ENCODE measurements at places on chromosomes 11 and 22. TPM values are rescaled to one million over a fixed set of nuclear protein-coding genes. Genes with fewer than 3 reads are reported as not detected.
A peak's percentile ranks its signal among the peaks of the same experiment; 100 is the strongest.

C22orf15 gene
- total RNA-seq = 0.99 TPM

TSG101 gene
- total RNA-seq = 33.1 TPM

GDPD4 gene
- not detected for total RNA-seq

SCN4B gene
- 0.10 TPM for total RNA-seq

OSBP2 gene
- total RNA-seq = 1.1 TPM

APLNR gene
- not detected for total RNA-seq

GRCh38 chr22:45738206-45738605 lies 66.6 kb downstream of the ATXN10 start:
- H3K27me3 ChIP-seq = no peaks in the 10 kb centered on the region
- H3K36me3 ChIP-seq = peaks cover 44% of the 10 kb centered on the region
- no peak overlapping the region for H3K4me3 ChIP-seq
- H3K4me1 ChIP-seq = no peaks in the 10 kb centered on the region

DNA sequence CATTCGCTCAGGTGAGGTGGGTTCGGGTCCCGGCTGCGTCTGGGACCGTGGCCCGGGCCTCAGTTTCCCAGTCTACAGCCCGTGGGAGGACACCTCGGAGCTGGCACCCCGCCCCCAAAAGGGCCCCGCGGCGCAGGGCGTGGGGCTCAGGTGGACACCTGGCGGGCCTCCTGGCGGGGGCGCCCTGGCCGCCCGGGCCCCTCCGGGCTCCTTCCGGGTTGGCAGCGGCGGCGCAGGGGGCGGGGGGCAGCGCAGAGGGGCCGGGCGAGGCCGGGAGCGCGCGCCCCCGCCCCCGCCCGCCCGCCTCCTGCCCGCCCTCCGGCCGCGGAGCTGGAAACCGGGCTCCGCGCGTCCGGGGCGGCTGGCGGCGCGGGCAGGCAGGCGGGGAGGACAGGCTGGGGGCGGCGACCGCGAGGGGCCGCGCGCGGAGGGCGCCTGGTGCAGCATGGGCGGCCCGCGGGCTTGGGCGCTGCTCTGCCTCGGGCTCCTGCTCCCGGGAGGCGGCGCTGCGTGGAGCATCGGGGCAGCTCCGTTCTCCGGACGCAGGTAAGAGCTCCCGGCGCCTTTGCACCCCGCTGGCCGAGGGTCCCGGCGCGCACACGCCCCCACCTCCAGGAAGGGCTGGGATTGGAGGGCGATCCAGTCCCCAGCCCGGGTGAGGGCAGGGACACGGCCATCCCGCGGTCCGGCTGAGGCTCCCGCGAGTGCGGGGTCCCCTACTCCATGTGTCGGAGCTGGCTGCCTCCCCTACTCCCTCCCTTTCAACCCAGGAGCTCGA lies at the start of gene EMID1:
Gene EMID1 (plus strand): TSS at position 303 of the 778 bp plus-strand sequence. CDS start 143 bp downstream, at position 446.
- no peak within 1 kb of the TSS for H3K4me3 ChIP-seq
- no peak for DNase-seq
- H3K27me3 ChIP-seq = peaks cover 42% of the 10 kb centered on the region
- H3K36me3 ChIP-seq = no peaks in the 10 kb centered on the region
- no peak within 1 kb of the TSS for H3K27ac ChIP-seq

DNA sequence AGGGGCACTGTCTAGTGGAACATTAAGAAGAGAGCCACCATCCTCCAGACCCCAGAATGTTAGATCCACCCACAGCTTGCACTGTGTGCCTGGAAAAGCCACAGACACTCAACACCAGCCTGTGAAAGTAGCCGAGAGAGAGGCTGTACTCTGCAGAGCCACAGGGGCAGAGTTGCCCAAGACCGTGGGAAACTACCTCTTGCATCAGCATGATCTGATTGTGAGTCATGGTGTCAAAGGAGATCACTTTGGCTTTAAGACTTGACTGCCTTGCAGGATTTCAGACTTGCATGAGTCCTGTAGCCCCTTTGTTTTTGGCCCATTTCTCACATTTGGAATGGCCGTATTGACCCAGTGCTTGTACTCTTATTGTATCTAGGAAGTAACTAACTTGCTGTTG lies 115.9 kb upstream of the CCDC179 start:
- no peak for DNase-seq
- no peaks in the 10 kb centered on the region for H3K27me3 ChIP-seq

DNA sequence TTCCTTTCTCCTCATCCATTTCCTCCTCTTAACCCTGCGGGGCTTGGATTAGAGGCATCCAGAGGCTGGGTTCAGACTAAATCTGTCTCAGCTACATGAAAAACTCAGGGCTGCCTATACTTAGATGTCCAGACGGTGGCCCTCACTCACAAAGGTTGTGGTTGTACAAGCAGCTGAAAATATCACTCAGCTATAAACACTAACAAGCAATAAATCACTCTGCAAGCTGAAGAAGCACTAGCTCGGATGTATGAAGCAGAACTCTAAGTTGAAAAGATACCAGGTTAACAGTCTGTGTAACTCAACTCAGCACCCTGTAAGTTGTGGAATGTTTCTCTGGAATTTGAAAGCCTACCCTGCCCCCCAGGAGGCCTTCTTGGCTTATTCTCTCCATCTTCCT lies 82.9 kb downstream of the EXT2 start:
- DNase-seq = no peak
- no peaks in the 10 kb centered on the region for H3K36me3 ChIP-seq
- no peak overlapping the region for H3K4me3 ChIP-seq
- H3K27ac ChIP-seq = no peak overlapping the region
- H3K27me3 ChIP-seq = no peaks in the 10 kb centered on the region

- H3K27ac ChIP-seq = no peak overlapping the region
- H3K27me3 ChIP-seq = no peaks in the 10 kb centered on the region
- DNase-seq = no peak
- no peak overlapping the region for H3K4me3 ChIP-seq
These were observed 49.5 kb downstream of the POLD3 start for GRCh38 chr11:74641905-74642304.

- no peak overlapping the region for H3K4me3 ChIP-seq
- H3K36me3 ChIP-seq = no peaks in the 10 kb centered on the region
- peaks cover 12% of the 10 kb centered on the region for H3K27me3 ChIP-seq
- H3K4me1 ChIP-seq = no peaks in the 10 kb centered on the region
- no peak overlapping the region for H3K27ac ChIP-seq
- no peak for DNase-seq
These were observed 112.4 kb downstream of the PDE2A start for GRCh38 chr11:72561856-72562255.

GRCh38 chr22:39094717-39095389 lies 2.2 kb upstream of the APOBEC3H start:
- no peaks in the 10 kb centered on the region for H3K27me3 ChIP-seq
- DNase-seq = peak; percentile 59
- peak overlapping the region; percentile 10 for H3K4me3 ChIP-seq
- peaks cover 15% of the 10 kb centered on the region for H3K36me3 ChIP-seq
- peaks cover 95% of the 10 kb centered on the region for H3K4me1 ChIP-seq

- H3K27me3 ChIP-seq = no peaks in the 10 kb centered on the region
- peaks cover 7% of the 10 kb centered on the region for H3K4me1 ChIP-seq
- H3K27ac ChIP-seq = no peak overlapping the region
- no peak overlapping the region for H3K4me3 ChIP-seq
These were observed 6.8 kb downstream of the RNF214 start for GRCh38 chr11:117239295-117239694.

DNA sequence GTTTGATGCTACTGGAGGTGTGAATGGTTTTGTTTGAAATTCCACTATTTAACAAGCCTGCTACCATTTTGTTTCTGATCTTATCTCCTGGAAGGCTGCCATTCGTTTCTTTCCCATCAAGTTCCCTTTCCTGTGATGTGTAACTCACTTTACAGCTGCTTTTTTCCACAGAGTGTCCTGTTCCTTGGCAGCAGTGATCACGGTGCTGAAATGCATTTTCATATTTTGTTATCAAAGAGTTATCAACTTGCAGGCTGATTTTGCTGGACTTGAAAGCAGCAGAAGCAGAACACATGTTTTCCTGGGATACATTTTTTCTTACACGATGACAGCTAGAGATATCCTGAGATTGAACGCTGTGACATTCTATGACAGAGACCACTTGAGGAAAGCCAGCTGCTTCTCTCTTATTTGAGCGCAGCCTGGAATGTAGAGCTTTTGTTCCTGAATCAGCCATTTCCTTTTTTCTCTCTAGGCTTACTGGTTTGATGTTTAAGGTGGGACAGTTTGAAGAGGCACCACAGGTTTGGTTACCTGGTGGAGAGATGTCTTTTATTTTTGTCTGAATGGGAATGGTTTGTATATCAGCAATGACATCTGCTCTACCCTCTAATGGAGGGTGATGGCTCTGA lies 34.7 kb downstream of the PRR14L start:
- no peaks in the 10 kb centered on the region for H3K27me3 ChIP-seq
- no peak overlapping the region for H3K4me3 ChIP-seq
- peak overlapping the region; percentile 38 for H3K27ac ChIP-seq
- H3K36me3 ChIP-seq = peaks cover 54% of the 10 kb centered on the region
- no peaks in the 10 kb centered on the region for H3K4me1 ChIP-seq
- no peak for DNase-seq

- H3K27me3 ChIP-seq = no peaks in the 10 kb centered on the region
- no peak overlapping the region for H3K4me3 ChIP-seq
- no peaks in the 10 kb centered on the region for H3K4me1 ChIP-seq
- H3K36me3 ChIP-seq = no peaks in the 10 kb centered on the region
These were observed 1314.0 kb downstream of the JRKL start for GRCh38 chr11:97703851-97704250.

- no peaks in the 10 kb centered on the region for H3K36me3 ChIP-seq
- H3K27me3 ChIP-seq = peaks cover 73% of the 10 kb centered on the region
- H3K4me1 ChIP-seq = peaks cover 22% of the 10 kb centered on the region
- H3K4me3 ChIP-seq = no peak overlapping the region
- DNase-seq = no peak
- H3K27ac ChIP-seq = no peak overlapping the region
These were observed 4.0 kb downstream of the LRP4 start for GRCh38 chr11:46914363-46914762.

DNA sequence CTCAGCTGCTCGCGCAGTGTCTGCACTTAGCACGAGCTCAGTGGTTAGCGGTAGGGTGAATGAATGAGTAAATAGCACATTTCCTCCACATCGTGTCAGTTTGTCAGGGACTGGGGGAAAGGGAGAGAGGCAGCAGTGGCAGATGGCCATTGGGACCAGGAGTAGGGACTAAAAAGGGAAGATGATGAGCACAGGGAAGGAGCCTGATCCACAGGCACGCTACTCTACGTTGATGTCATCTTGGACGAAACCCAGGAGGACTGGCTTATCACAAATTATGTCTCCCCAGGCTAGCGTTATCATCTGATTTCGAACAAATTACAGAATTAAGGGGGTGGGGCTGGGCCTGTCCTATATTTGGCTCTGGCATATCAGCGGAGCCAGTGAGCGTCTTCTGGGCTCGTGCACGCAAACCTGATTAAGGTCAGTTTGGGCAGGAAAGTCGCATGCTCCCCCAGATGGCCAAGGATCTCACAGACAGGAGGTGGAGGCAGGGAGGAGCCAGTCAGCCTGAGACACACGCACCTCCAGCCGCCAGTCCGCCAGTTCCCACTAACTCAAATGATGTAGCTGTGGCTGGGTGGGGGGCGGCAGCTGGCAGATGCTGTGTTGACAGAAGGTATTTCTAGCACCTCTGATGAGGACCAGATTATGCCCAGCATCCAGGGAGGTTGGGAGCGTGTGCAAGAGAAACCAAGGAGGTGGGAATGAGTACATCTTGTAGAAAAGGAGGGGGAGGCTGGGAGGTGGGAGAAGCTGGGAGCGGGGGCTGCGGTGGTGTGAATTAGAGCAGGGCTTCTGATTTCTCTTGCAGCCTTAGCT lies 97.4 kb upstream of the PRDM11 start:
- H3K4me1 ChIP-seq = peaks cover 4% of the 10 kb centered on the region
- H3K27ac ChIP-seq = no peak overlapping the region
- H3K4me3 ChIP-seq = no peak overlapping the region
- no peak for DNase-seq
- no peaks in the 10 kb centered on the region for H3K27me3 ChIP-seq

DNA sequence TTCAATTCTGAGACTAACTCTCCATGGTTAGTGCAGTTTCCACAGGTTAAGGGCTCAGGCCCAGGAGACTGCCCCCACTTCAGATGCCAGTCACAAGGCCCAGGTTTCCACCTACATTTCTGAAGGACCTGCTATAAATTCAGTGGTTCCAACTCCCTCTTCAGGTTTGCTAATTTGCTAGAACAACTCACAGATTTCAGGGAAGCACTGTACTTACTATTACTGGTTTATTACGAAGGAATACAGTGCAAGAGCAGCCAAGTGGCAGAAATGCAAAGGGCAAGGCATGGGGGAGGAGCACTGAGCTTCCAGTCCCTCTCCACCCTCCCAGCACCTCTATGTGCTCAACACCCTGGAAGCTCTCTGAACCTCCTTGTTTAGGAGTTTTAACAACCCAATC lies 39.3 kb upstream of the SPON1 start:
- H3K4me3 ChIP-seq = peak overlapping the region; percentile 66
- DNase-seq = no peak
- peak overlapping the region; percentile 99 for H3K27ac ChIP-seq
- peaks cover 38% of the 10 kb centered on the region for H3K36me3 ChIP-seq
- H3K27me3 ChIP-seq = peaks cover 8% of the 10 kb centered on the region

GRCh38 chr11:112012874-112013273 lies 12.3 kb upstream of the DLAT start:
- H3K27ac ChIP-seq = no peak overlapping the region
- DNase-seq = no peak
- H3K27me3 ChIP-seq = peaks cover 25% of the 10 kb centered on the region
- no peaks in the 10 kb centered on the region for H3K36me3 ChIP-seq

DNA sequence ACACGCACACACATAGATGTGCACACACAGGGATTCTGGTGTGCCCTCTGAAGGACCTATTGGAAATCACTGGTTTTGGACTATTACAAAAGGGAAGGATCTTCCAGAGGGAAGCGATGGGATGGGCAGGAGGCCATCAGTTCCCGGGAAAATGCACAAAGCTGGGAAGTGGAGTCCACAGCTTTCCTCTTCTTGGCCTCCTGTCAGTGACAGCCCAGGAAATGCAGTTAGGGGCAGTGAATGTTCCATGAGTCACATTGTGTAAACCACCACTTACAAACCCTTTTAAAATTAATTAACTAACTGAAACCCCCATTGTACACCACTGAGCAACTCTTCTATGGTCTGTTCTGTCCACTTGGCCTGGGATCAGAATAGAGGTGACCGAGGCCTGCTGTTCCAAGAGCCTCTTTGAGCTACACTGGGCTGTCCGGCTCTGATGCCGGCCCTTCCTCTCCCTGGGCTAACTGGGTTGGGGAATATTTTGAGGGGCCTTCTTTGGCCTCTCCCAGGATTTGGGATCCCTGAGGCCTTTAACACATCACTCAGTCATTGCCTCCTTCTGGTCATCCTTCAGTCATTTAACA lies 137.7 kb downstream of the FEZ1 start:
- H3K4me3 ChIP-seq = no peak overlapping the region
- H3K36me3 ChIP-seq = no peaks in the 10 kb centered on the region
- peaks cover 4% of the 10 kb centered on the region for H3K4me1 ChIP-seq

- DNase-seq = no peak
- peaks cover 3% of the 10 kb centered on the region for H3K27me3 ChIP-seq
- H3K36me3 ChIP-seq = no peaks in the 10 kb centered on the region
- H3K27ac ChIP-seq = no peak overlapping the region
- no peak overlapping the region for H3K4me3 ChIP-seq
- H3K4me1 ChIP-seq = no peaks in the 10 kb centered on the region
These were observed 78.3 kb downstream of the SLC17A6 start for GRCh38 chr11:22416462-22416861.
